ENCODE measurements at places on chromosomes 13 and 19.

DNA sequence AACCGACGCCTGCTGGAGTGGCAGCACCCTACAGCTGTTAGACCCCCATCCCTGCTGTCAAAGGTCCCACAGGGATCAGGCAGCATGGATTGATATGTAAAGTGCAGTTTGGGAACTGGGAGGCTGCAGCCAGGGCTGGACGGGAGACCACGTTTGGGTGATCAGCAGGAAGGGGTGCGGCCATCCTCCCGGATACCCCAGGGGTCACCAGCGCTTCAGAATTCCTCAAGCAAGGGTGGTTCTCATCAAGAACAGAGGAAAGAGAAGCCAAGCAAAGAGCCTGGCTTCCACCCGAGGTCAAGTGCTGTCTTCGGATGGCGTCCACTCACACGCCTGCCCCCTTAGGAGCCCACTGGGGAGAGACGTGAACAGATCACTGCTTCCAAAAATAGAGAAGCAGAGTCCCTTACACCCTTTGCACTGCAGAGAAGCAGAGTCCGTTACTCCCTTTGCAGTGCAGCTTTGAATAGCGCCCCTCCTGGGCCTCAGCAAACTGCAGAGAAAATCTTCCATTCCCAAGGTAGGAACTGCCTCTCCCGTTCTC is 35.5 kb downstream of the DHRS12 start:
- DNase-seq = no peak

DNA sequence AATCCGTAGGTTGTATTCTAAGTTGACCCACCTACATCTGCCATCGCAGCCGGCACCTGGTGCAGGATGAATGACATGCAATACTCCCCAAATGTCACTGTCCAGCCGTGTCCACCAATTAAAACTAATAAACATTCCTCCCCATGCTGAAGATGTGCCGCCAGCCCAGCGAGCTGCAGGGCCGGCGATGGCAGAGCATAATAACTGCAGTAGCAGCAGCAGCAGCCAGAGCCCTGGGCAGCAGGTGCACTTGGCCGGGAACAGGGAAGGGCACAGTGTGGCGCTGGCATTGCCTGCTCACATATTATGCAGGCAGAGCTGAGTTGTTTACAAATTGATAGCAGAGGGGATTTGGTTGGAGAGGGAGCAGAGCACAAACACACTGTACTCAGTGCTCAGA is 754.9 kb downstream of the OLFM4 start:
- DNase-seq = no peak

DNA sequence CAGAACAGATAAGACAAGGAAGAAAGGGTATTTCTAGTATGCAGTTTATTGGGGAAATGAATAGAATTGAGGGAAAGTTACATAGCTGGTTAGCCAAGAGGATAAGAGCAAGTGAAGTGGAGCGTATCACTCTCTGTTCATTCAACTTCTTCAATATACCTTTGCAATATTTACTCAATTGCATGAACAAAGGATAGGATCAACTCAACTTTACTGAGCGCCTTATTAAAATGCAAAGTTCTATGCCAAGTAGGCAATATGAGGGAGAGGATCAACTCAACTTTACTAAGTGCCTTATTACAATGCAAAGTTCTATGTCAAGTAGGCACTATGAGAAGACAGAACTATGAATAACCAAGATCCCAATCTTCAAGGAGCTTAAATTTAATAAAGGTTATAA is 43.9 kb downstream of the ZC3H13 start:
- no peak for DNase-seq

GRCh38 chr13:27120811-27121210 is 50.8 kb downstream of the USP12 start:
- no peak for DNase-seq

GRCh38 chr13:100182900-100183490 is 94.1 kb downstream of the PCCA start:
- no peak for DNase-seq

DNA sequence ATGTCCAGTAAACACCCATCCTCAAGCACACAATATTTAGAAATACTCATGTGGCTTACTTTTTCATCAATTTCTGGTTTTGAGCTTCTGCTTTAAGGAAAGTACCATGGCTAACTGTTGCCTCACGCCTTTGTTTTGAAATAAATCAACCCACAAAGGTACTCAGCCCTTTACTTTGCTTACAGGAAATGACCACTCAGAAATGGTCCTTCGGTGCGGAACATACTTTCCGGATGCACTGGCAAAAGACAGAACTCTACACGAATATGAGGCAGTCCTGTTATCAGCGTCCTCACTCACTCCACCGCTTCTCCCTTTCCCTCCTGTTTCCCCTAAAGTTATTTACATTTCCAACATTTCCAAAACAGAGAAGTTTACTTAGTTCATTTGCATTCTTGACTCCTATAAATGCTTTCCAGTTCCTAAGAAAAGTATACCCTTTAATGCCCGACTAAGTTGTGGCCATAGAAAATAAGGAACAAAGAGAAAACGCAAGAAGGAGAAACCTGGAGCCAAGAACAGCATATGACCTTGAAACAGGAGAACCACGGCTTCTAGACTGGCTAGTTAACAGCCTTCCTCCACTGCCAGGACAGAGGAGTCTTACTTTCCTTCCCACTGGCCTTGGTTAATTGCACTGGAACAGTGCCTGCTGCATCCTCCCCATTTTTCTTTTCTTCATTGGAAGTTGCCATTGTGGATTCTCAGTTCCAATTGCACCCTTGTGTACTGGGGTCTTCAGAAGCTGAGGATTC is 10.6 kb downstream of the FPR2 start:
- DNase-seq = no peak

- DNase-seq = no peak
These were observed 98.9 kb upstream of the SIAH3 start for GRCh38 chr13:45950386-45951000.

Measured in stimulated activated CD8-positive, alpha-beta memory T cell treated with anti-CD3 and anti-CD28 coated beads, Interleukin-4, amount 100 ng/mL, for 1 hour (primary cell).